Ovary (tissue), 10 donors: ENCODE measurements at places on chromosomes 11 and 22. TPM values are rescaled to one million over a fixed set of nuclear protein-coding genes. Genes with fewer than 3 reads are reported as not detected.

DNA sequence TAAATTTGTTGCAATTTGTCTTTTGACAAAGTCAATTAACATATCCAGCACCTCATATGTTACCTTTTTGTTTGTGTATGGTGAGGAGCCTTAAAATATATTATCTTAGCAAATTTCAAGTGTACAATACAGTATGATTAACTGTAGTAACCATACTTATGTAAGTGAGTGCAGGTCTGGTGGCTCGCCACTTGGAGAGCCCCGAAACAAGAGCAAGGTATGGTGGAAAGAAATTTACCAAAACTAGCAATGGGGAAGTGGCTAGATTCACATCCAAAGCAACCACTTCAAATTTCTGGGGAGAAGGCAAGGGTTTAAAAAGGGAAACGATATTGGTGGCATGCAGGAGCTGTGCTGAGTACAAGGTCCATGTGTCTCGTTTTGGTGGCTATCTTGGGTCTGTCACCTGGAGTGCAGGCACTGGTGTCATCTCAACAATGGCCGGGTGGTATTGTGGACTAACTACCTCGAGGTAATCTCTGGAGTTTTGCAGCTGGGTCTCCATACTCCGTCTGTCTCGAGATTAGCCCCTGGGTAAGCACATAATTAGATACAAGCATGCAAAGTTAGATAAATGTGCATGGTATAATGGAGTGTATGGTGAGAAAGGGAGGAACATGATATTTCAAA is 8.2 kb upstream of the FNBP4 start:
- DNase-seq: no peak

DNA sequence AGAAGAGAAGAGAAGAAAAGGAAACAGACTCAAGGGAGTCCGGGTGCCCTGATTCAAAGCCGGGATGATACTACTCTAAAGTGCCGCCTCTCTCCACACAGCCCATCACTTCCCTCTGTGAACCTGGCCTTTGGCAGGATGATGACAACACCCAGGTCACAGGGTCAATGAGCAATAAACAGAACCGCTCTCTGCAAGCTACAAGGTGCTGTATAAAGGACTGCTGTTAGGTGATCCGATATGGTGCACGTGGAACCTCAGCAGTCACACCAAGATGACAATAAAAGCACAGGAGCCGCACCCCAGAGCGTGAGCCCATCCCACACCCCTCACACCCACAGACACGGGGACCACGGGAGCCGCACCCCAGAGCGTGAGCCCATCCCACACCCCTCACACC is 10.7 kb downstream of the TTLL1 start:
- DNase-seq: no peak

GRCh38 chr11:60814112-60814511 is 27.8 kb upstream of the CCDC86 start:
- DNase-seq: no peak

GRCh38 chr11:88421530-88421929 is 84.0 kb upstream of the CTSC start:
- no peak for DNase-seq

DNA sequence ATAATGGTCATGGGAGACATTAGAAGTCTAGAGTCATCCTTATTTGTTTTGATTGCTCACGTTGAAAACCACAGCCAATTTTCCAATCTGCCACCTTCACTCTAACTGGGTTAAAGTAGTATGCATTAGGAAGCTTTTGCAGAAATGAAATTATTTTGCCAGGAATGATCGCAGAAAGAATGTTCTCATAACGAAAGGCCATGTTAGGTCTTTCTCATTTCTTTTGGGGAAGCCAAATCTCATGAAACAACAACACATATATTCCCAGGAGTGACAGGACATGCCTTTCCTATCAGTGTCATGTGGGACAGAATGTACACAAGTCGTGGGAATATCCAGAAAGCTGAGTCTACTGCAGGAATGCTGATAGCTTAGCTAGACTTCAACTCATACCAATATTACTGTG is 386.3 kb downstream of the AASDHPPT start:
- DNase-seq: no peak

- no peak for DNase-seq
These were observed 13.7 kb downstream of the SULT4A1 start for GRCh38 chr22:43848366-43849171.

- no peak for DNase-seq
These were observed 106.3 kb upstream of the TEAD1 start for GRCh38 chr11:12567746-12568460.

DNA sequence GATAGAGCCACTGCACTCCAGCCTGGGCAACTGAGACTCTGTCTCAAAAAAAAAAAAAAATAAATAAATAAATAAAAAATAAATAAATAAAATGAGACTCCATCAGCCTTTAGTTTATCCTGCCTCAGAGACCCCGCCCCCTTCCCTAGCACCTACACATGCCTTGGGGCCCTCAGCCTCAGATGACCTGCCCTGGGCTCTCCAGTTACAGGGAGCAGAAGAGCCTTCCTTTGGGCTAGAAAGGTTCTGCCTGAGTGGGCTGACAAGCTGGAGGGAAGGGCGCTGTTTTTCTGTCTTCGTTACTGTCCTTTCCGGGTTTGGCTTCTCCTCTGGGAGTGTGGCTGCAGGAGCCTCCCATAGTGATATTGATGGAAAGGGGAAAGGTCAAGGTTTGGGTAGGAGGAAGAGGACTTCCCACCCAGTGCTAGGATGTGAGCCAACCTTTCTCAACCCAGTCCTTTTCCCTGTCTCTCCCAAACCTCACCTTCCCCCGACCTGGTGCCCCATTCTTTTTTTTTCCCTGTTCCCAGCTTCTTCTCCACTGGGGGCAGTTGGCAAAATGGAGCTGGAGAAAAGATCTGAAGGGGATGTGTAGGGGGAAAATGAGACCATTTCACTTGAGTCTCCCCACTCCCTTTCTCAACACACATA is 1.5 kb upstream of the SF3B2 start:
- DNase-seq: no peak

GRCh38 chr11:2529636-2530035 is 84.8 kb downstream of the KCNQ1 start:
- DNase-seq: no peak

DNA sequence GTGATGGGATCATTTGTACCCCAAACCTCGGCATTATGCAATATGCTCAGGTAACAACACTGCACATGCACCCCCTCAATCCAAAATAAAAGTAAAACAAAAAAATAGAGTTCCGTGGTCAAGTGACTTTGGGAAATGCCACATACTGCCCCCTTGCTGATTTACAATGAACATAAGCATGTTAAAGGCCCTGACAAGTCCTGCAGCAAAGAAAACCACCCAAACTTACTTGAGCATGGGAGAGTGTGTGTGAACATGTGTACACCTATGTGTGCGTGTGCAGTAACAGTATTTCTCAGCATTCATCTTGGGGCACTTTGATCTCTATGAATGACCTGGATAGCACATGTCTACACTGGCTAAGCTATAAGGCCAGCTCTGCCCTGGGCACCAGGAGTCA is 15.8 kb upstream of the IGSF22 start:
- DNase-seq: no peak

DNA sequence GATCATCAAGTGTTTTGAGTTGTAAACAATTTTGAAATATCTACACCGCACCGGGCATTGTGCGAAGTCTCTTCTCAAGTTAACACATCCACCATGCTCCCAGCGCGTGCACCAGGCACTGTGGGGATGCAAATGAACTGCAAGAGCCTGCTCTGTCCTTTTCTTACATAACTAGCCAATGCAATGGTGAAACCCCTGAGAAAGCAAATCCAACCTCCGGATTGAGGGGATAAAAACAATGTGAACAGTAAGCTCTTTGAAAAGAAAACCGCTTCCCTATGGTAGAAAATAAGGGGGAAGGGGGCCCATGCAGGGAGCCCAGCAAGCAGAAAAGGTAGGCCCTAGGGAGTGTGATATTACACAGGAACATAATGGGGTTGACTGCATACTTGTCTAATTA is 274.9 kb upstream of the MPPED2 start:
- DNase-seq: no peak

GRCh38 chr11:109933126-109933525 is 160.1 kb upstream of the ZC3H12C start:
- DNase-seq: no peak

GRCh38 chr22:29715240-29715639 is 4.6 kb upstream of the CABP7 start:
- no peak for DNase-seq

- DNase-seq: peak; percentile 86
These were observed at the start of gene NDUFC2 for GRCh38 chr11:78079232-78080083. TSS of gene NDUFC2 (minus strand) at chr11:78079862. CDS start at chr11:78079744, 118 bp downstream.

- DNase-seq: no peak
These were observed 254.6 kb upstream of the LRRC4C start for GRCh38 chr11:41714101-41714500.

DNA sequence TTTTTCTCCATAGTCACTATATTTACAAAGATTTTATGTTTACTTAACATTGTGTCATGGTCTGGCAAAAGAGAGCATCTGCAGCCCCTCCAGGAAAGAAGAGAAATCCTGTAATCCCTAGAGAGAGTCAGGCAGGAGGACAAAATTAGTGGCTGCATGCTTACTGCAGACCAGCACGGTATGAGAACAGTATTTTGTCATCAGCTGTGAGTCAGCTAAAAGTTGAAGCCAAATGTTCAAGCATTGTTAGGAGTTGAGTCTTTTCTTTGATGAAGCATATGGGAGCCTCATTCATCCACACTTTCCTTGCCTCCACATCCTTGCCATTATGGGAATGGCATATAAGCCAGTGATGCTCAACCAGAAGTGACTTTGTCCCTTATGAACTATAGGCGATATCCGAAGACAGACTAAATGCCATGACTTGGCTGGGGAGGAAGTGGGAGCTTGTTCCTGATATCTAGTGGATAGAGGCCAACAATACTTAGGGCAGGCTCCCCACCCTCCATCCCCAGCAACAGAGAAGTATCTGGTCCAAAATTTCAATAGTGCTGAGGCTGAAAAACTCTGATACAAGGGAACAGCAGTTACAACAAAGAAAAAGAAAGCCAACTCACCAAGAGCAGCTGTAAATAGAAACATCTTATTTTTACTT is 112.0 kb upstream of the OR5AK2 start:
- DNase-seq: no peak

DNA sequence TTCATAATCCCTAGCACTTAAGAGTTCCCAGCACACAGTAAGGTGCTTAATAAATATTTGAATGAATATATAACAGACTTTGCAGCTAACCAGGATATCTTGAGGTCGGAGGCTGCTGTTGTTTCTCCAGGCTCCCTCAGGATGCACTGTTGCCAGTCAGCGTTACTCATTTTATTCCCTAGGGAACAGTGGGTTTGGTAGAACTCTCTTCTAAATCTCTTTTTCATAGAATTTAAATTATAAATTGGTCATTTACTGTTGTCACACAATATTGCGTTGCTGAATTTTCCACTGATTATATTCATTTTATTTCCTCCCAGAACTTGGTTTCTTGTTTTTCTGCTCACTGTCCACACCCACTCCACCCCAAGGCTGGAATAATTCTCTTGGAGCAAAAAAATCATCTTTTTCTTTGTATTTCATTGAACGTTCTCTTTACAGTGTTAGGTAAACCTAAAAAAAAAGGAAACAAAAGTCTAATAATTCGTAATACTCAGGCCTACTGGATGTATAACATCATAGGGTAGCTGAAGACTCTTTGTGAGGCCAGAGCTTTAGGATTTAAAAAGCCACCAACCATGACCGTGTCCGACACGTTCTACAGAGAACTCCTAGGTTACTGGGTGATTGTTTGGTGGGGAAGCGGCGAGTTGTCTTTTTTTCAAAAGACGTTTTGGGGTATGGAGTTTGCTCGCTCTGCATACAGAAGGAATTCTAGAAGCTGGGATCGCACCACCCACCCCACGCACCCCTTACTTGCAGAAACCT is 766 bp upstream of the CAPRIN1 start:
- DNase-seq: no peak

- no peak for DNase-seq
These were observed at the start of gene MUC15 for GRCh38 chr11:26571861-26572654. TSS of gene MUC15 (minus strand) at chr11:26572263. CDS start at chr11:26567094, 5,169 bp downstream.

- no peak for DNase-seq
These were observed 12.7 kb downstream of the TRMU start for GRCh38 chr22:46348099-46348695.

Gene CDC45
- 0.46 TPM for polyA plus RNA-seq

Gene NR1H3
- 27.0 TPM for polyA plus RNA-seq

Gene OR8D1
- polyA plus RNA-seq: not detected

Gene TECTA
- polyA plus RNA-seq: 0.53 TPM

Gene SYT8
- polyA plus RNA-seq: not detected

Gene PTGDR2
- polyA plus RNA-seq: 0.07 TPM

Gene DGAT2
- 1.2 TPM for polyA plus RNA-seq

Gene FAM180B
- 0.62 TPM for polyA plus RNA-seq

Gene C11orf16
- polyA plus RNA-seq: not detected

Gene OR5M3
- not detected for polyA plus RNA-seq

Gene NCAM1
- polyA plus RNA-seq: 23.0 TPM

Gene UPK3A
- not detected for polyA plus RNA-seq

Gene OR4C3
- not detected for polyA plus RNA-seq

Gene IFITM10
- 0.22 TPM for polyA plus RNA-seq

Gene MOV10L1
- 1.6 TPM for polyA plus RNA-seq

Gene SPI1
- polyA plus RNA-seq: 6.8 TPM

Gene RFPL1
- not detected for polyA plus RNA-seq

Gene AIP
- polyA plus RNA-seq: 33.5 TPM

Gene PHOX2A
- polyA plus RNA-seq: not detected
